ENCODE measurements at places on chromosomes 12 and 14. TPM values are rescaled to one million over a fixed set of nuclear protein-coding genes. Genes with fewer than 3 reads are reported as not detected.

The SNRPF gene
- polyA plus RNA-seq = 29.1 TPM

The EIF5 gene
- polyA plus RNA-seq = 161 TPM

The FGD6 gene
- 2.4 TPM for polyA plus RNA-seq

The GALNT8 gene
- polyA plus RNA-seq = 0.30 TPM

GRCh38 chr12:116609319-116610114, 50.3 kb downstream of the MAP1LC3B2 start:
- peaks cover 2% of the 10 kb centered on the region for H3K36me3 ChIP-seq
- DNase-seq = peak; percentile 25
- no peak overlapping the region for H3K27ac ChIP-seq
- H3K4me3 ChIP-seq = no peak overlapping the region
- no peaks in the 10 kb centered on the region for H3K27me3 ChIP-seq

DNA sequence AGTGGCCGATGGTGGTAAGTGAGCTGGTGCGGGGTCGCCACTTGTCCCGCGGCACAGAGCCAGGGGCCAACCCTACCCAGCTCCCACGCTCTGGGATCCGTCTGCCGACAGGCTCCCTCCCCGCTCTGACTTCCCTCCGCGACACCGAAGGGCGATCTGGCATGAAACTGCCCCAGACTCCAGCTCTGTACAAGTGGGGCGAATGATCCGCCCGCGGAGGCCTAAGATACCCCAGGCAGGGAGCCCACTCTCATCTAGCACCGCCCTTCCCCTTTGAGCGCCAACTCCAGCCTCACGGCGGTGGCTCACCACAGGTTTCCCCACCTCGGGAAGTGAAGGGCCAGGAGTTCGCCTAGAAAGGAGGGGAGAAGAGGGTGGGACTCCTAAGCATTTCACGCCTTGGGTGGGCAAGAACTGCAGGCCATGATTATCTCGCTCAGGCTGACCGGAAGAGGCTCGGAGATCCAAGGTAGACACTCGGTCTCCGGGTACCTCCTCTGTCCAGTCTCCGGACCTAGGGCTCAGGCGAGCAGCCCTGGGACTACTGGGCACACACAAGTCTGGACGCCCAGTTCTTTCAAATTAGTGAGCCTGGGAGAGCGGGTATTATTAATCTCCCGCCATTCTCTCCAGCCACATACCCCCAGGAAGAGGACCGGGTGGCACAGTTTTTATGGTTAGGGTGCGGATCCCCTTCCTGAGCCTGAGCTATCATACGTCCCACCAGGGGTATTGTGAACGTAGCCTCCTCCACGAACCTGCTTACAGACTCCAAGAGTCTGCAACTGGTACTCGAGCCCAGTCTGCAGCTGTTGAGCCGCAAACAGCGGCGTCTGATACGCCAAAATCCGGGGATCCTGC, 849 bp downstream of the WNT1 start:
- H3K36me3 ChIP-seq = no peaks in the 10 kb centered on the region
- no peaks in the 10 kb centered on the region for H3K27me3 ChIP-seq
- H3K27ac ChIP-seq = no peak overlapping the region
- H3K4me1 ChIP-seq = peaks cover 32% of the 10 kb centered on the region

DNA sequence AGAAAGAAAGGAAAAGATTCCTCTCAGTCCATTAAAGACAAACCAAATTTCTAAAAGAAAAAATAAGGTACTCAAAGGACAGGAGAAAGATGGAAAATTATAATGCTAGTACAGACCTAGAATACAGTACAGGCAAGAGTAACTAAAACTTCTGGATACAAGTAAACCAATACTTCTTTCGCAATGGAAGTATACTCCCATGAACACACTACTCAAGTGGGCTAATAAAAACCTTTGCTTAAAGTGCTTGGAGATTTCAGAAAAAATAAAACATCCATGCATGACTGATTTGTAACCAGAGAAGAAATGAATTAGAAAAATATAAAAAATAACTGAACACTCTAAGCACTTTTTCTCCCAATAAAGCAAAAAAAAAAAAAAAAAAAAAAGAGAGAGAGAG, 3.5 kb downstream of the ZBTB25 start:
- H3K4me1 ChIP-seq = peaks cover 8% of the 10 kb centered on the region
- no peak overlapping the region for H3K4me3 ChIP-seq
- H3K36me3 ChIP-seq = no peaks in the 10 kb centered on the region
- no peaks in the 10 kb centered on the region for H3K27me3 ChIP-seq
- H3K27ac ChIP-seq = no peak overlapping the region
- no peak for DNase-seq
